ENCODE measurements at places on chromosomes 6 and 20.
A peak's percentile ranks its signal among the peaks of the same experiment; 100 is the strongest.

GRCh38 chr6:110239526-110240274, 59.5 kb downstream of the CDC40 start:
- DNase-seq: no peak

GRCh38 chr6:99110029-99110428, 162.3 kb upstream of the FBXL4 start:
- DNase-seq: no peak

DNA sequence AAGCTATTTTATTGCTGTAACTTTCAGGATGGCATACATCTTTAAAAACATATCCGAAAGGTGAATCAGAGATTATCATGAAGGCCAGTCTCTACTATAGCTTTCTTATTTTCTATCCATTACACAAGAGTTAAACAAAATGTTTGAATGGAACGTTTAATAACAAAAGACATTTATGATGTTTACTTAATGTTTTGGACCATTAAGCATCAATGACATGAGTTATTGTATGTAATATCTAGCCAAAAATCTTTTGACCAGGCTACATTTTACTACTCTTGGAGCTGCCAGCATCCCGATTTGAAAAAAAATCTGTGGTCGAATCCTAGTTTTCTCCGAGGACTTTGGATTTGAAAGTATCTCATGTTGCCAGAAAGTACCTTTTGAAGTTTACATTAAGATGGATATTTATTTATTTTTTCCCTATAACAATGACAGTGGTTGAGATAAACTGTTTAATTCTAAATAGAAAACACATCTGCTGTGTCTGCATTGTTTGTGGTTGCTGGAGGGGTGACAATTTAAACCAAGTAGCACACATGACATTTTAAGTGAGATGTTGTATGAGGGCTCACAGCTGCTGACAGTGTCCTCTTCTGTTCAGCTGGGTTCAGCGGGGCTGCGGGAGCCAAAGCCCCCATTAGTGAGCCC, 293.7 kb upstream of the TCF21 start:
- DNase-seq: no peak

DNA sequence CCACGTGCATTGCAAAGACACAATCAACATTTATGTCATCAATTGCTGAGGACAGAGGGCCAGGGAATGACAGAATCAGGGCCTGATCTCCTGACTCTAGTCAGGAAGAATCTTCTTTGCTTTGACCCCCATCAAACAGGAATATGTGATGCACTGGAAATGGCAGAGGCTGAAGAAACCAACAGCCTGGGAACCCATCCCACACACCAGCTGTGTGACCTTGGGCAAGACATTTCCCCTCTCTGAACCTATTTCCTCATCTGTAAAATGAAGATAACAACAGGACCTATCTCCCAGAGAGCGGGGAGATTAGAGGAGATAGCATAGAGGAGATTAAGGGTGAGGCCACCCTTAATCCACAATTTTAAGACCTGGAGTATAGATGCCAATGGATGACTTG, 1.5 kb downstream of the HNF4A start:
- no peak for DNase-seq

GRCh38 chr6:139790527-139790926, 416.1 kb upstream of the CITED2 start:
- no peak for DNase-seq

GRCh38 chr20:46406986-46407670, 713 bp upstream of the ELMO2 start:
- DNase-seq: peak; percentile 64

- peak; percentile 34 for DNase-seq
Measured at GRCh38 chr6:1631251-1631650, 21.5 kb downstream of the FOXC1 start.

GRCh38 chr6:110043366-110043994, 65.4 kb downstream of the GPR6 start:
- DNase-seq: no peak

- peak; percentile 41 for DNase-seq
Measured at GRCh38 chr6:157282284-157282683, 41.0 kb downstream of the TMEM242 start.

GRCh38 chr6:44401138-44401537, 13.6 kb downstream of the CDC5L start:
- no peak for DNase-seq

DNA sequence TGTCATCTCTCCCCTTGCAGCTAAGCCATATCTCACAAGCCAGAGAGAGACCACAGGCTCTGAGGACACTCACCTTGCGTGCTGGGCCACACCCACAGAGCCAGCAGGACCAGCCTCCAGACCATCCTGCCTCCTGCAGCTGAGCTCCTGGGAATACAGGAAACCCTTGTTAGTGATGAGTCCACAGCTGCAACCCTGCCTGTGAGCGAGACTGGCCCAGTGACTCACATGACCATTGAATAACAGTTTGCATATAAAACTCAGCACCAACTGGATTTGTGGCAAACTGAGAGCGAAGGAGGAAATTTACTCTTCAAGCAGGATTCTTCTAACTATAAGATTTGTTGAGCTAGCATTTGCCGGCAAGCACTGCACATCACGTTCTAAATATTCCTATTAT, 3.0 kb downstream of the THBS2 start:
- DNase-seq: peak; percentile 83

- no peak for DNase-seq
Measured at GRCh38 chr6:131917318-131917717, 33.9 kb downstream of the CCN2 start.

GRCh38 chr6:132388291-132388690, 13.0 kb downstream of the MOXD1 start:
- no peak for DNase-seq

GRCh38 chr6:18209539-18210197, 54.4 kb downstream of the KDM1B start:
- DNase-seq: peak; percentile 33

- peak; percentile 75 for DNase-seq
Measured at GRCh38 chr6:158660333-158660754, 10.5 kb downstream of the SYTL3 start.

DNA sequence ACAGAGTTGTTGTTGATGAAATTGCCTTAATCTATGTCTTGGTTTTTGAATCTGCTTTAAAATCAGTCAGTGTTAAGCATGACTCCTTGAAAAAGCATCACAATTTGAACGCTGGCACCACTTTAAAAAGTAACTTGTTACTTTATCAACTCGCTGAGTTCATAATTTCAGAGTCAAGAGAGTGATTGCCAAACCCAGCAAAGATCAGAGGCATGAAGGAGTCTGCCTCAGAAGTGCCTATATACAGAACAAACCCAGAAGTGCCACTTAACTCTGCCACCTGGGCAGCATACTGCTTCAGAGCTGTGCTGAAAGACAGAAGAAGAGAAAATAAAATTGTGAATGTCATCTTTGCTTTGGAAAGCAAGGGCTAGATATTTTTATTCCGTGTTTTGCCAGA, 73.6 kb upstream of the HCRTR2 start:
- no peak for DNase-seq

- no peak for DNase-seq
Measured at GRCh38 chr6:137845460-137845859, 21.6 kb upstream of the TNFAIP3 start.

DNA sequence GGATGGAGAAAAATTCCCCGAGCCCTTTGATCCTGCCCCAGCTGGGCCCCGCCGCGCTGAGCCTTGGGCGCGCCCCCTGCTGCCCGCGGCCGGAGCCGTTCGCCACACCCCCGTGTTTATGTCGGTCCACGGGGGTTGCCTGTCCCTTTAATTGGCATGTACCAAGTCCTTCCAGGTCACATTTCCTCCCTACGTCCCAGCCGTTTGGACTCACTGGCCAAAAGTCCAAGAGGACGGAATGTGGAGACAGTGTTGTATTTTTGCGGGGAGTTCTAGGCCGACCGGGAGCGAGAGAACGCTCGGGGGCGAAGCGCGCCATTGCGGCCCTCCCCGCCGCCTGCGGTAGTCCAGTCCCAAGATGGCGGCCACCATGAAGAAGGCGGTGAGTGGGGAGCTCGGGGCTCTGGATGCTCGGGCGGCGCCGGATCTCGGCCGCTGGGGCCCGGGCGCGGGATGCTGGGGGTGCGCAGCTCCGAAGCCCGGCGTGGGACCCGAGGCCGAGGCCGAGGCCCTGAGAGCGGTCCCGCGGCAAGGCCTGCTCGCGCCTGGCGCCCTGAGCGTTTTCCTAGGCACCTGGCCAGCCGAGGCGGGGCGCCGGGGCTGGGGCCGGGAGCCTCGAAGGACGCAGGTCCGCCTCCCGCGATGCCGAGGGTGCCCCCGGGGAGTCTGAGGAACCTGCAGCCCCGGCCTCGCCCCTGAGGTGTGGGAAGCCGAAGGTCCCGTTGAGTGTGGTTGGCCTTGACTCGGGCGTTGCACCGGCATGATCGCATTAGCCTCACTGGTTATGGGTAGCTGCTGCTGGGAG, at the start of gene PFDN4:
Gene PFDN4 (plus strand): TSS at position 345 of the 805 bp plus-strand sequence. CDS start 14 bp downstream, at position 359.
- DNase-seq: peak; percentile 95

- DNase-seq: no peak
Measured at GRCh38 chr20:39538317-39538716, 576.2 kb downstream of the DHX35 start.

- no peak for DNase-seq
Measured at GRCh38 chr20:63682384-63683139, 13.9 kb upstream of the TNFRSF6B start.

DNA sequence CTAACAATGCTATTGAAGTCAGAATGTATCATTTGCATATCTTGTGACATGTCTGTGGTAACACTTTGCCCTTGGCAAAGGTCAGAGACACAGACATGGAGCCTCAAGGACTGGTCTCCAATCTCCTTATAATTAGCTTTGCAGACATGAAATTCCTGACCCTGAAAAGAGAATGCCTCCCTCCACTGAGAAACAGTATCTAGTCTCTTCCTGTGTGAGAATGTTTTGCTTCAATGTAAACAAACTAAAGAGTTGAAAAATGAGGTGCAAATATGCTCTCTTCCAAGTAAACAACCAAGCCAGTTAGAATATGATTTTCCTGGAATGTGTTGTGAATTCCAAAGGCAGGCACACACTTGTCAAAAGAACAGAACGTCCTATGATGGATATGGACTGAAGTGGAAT, 407.1 kb upstream of the MARCKS start:
- DNase-seq: no peak

GRCh38 chr6:114747995-114748625, 405.3 kb upstream of the HS3ST5 start:
- DNase-seq: peak; percentile 64

DNA sequence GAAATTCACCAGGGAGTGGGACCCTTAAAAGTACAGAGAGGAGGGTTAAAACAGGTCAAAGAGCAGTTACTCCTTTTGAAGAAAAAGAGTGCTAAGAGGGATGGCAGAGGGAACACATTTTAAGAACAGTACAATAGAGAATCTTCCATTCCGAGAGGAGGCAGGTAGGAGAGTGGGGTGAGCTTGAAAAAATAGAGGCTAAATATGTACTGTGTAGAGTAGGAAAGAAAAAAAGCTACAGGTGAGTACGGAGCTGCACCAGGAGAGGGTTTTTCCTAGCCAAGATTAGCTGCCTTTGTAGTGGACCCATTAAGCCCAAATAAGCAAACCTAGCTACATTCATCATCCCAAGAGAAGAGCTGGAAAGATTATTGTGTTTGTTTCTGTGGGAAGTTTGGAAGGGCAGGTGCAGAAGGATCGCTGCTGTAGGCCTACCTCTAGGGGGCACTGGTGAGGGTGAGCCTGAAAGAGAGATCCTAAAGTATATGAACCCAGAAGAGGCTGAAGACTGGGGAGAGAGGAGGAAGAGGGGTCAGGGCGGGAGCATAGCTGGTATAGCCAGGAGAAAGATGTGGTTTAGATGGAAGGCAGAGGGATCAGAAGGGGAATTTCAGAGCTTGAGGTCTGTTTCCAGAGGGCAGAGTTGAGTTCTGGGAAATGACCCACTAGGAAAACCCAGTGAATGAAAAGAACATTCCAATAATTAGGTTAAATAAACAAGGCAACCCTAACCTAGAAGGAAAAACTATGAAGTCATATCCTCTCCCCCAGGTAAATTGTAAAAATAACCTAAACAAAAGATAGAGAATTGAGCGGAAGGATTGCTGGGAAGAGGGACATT, 50.2 kb upstream of the HINT3 start:
- peak; percentile 90 for DNase-seq

DNA sequence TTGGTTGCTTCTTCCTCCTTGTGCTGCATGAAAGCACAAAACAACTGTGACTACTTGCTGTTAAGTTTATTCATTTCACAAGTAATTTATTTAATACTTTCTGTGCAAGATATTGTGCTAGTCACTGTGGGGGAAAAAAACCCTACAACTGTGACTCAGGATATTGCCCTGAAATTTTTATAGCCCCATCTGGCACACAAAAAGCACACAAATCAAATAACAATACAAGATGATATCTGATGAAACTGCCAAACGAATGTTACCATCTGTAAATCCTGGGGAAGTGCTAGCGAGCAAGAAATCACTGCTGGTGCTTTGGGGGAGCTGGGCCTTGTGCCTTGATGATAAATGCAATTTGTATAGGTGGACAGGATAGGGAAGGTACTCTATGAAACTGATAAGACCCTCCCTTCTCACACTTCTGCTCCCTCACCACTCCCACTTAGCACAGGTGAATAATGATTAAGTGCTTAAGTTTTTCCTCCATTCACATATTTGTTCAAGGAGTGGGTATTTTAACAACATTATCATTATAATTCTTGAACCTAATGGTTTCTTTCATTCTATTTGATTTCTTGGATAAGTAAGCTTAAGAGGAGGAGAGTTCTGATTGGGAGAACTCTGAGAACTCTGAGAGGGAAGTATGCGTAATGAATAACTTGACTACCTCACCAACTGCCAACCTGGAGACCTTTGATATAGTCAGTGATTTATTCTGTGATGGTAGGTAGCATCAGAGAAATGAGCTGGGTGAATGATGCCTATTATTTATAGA, 115.3 kb downstream of the RTN4IP1 start:
- DNase-seq: no peak

GRCh38 chr6:105192707-105193465, 13.1 kb upstream of the POPDC3 start:
- no peak for DNase-seq

DNA sequence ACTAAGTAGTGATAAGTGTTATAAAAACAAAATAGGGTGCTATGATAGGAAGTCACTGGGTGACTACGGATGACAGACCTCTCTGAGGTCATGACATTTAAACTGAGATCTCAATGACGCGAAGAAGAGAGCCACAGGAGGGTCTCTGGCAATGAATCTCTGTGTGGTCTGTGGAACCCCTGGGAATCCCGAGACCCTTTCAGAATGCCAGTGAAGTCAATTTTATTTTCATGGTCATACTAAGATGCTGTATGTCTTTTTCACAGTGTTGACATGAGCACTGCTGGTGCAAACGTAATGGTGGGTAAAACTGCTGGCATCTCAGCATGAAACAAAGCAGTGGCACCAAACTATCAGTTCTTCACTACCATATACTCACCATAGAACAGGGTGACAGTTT, 155.0 kb downstream of the GJA10 start:
- DNase-seq: no peak

- no peak for DNase-seq
Measured at GRCh38 chr6:92377137-92377536, 1042.2 kb downstream of the EPHA7 start.

- no peak for DNase-seq
Measured at GRCh38 chr20:11083841-11084240, 410.0 kb upstream of the JAG1 start.

- DNase-seq: no peak
Measured at GRCh38 chr20:4929686-4930397, 71.5 kb downstream of the SLC23A2 start.

GRCh38 chr20:13028001-13028400, 19.2 kb downstream of the SPTLC3 start:
- DNase-seq: no peak

GRCh38 chr20:48791014-48791413, 36.8 kb downstream of the PREX1 start:
- DNase-seq: no peak

- DNase-seq: no peak
Measured at GRCh38 chr6:106124015-106124414, 37.9 kb downstream of the PRDM1 start.

Measured in endodermal cell (in vitro differentiated cells).